Fibroblast of mammary gland (primary cell): ENCODE measurements at places on chromosomes 3 and 15.

DNA sequence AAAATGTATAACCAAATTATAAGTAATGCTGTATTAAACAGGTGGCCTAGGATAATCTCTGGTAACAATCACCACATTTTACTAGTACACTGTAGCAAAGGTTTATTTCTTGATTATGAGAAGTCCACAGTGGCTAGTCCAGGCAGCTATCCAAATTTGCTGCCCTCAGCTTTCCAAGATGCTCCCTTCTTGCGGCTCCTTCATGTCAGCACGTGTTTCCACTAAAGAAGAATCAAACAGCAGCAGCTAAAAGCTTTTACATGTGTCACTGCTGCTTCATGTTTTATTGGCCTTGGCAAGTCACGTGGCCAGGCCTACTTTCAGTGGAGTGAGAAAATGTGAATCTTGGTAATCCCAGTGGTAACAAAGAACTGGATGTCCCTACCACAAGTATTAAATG, 5.6 kb upstream of the RBMS3 start:
- peak; percentile 75 for DNase-seq

DNA sequence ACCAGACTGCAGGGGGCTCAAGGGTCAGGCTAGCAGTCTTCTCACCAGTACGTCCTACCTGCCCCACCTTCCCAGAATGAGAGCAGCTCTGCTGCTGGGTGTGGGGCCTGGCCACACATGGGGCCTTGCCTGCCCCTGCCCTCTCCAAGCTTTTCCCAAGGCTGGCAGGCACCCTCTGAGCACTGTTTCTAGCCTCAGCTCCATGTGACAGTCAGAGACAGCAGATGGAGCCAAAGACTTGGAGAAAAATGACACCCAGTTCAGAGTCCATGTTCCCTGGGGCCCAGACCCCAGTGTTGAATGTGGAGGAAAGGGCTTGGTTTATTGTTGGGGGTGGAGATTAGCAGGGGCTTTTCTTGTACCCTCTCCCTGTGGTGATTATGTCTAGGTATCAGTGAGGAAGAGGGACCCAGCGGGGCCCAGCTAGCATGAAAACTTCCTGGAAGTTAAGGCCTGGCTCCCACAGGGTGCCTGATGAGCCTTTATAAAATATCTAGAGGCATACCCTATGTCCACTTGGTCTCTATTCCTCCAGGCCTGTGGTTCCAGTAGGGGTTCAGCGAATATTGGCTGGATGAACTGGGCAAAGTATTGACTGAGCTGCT, 153.8 kb downstream of the EEFSEC start:
- no peak for DNase-seq

- no peak for DNase-seq
Measured at GRCh38 chr3:52841981-52842340, 7.1 kb upstream of the MUSTN1 start.

DNA sequence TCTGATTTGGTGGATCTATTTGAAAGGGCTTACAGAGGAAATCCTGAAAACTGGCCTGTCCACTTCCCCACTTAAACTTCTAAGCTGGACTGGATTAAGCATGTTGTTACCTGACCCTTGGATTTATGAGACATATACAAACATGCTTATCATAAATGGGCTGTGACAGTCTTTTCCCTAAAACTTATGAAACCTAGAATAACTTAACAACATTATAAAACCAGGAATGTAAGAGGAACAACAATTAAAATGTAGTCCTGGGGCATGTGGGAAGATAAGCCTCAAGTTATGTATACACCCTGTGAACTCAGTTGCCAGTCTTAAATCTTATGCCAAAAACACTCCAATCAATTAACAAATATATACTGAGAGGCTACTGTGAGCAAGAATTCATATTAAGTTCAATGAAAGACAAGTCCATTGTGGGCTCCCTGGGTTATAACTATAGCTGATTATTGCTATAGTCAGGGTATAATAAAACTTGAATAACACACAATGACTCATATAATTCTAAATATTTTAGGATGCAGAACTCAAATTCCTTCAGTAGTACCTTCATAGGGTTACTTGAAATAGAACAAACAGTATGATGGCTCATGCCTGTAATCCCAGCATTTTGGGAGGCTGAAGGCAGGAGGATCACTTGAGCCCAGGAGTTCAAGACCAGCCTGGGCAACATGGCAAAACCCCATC, 87.2 kb upstream of the PPIB start:
- peak; percentile 21 for DNase-seq

- DNase-seq = peak; percentile 52
Measured at GRCh38 chr15:64883100-64883581, 28.6 kb upstream of the ANKDD1A start.

DNA sequence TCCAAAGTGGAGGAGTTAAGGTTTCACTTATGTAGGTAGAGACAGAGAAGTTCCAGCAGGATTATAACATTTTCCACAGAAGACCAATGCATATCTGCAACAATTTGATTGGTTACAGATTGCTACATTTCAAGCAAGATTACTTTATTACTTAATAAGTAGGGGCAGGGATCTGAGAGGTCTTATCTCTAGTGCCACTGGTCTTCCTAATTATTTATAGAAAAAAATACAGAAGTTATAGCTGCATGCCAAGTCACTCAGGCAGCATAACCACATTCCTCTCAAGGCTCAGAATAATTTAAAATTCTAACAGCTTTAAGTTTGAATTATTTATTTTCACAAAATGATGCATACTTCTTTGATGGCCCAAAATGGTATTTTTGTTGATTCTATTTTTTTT, 30.5 kb downstream of the RAD54L2 start:
- DNase-seq = no peak

GRCh38 chr3:171283183-171283847, 176.9 kb downstream of the TNIK start:
- no peak for DNase-seq

DNA sequence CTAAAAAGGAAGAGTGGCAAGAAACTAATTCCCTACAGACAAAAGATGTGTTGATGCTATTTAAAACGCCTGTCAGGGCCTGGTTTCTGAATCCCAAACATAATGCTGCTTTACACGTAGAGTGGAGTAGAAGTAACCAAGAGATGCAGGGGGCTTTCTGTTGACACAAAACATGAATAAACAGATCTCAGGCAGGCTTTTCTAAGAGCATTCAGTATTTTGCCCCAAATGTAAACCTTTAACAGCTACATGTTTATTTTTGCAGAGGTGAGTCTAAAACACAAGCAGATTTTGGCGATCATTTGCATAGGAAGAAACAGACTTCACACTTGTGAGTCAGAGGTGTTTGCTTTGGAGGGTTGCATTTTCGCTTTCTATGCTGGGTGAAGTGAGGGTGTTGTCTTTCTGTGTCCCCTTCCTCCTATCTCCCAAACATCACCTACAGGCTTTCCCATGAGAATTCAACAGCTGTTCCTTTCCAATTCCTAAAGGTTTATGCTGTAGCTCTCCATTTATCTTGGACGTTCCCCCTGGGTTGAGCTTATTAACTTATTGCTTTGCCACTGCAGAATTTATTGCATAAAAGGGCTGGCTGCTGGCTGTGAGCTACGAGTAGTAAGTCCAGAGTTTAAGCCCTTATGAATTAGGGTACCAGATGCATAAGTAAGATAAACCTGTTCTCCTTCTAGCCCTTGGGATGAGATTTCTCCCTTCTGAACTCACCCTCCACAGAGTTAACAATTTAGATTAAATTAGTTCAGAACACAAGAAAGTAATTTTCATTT, 156.7 kb downstream of the DIPK2A start:
- DNase-seq = no peak

DNA sequence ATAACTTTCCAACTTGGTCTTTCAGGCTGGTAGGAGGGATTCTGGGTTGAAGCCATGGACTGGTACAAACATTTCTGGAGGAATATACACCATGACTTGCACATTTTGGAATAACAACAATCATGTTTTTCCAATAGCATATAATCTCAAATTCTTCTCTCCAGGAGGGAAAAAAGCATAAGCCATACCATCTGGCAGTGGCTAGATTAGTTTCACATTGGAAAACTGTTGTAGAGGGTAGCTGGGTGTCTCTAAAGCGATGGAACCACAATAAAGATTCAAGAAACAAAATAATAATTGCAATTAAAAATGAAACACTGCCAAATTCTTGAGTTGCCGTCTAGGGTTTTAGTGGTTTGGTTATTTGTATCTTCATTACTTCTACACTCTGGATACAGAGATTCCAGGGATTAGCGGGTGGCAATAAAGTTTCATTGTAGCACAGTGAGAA, 278.5 kb upstream of the RASGRP1 start:
- DNase-seq = no peak

DNA sequence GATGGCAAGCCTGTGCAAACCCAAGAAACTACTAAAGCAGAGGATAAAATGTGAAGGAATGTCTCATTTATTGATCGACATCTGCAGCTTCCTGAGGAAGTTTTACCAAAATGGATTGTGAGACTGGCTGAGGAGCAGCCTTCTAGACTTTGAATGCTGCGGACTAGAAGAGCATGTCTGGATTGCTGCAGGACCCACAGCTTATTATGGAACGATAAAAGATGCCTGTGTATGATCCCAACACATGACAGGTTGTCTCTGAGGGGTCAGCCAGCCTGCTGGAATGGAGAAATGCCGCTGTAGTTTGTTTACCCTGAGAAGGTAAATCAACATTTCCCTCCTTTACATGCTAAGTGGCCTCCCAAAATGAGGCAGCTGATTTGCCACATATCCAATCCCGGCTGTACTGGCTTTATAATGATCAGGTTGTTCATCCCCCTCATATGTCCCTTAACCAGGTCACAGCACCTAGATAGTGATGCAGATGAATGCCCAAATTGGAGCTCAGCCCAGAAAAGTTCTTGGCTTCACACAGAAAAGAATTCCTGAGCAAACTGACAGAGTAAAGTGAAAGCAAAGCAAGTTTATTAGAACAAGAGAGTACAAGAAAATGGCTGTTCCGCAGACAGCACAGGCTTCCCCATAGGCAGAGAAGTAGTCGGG, 63.9 kb downstream of the IL12A start:
- DNase-seq = no peak

DNA sequence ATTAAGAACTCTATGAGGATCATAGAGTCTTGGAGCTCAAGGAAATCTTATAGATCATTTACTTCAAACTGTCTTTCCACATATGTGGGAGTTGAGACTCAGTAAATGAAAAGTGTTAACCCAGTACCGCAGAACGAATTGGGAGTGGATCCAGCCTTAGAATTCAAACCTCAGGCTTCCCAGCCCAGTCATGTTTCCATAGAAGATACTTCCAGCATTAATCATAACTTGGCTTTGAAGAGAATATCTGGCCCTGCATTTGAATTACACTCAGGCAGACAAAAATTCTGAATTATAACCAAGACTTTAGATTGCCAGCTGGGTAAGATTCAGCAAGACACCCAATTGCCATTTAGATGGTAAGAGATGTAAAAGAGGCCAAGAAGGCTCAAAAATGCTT, 972.0 kb downstream of the TUSC7 start:
- peak; percentile 86 for DNase-seq

DNA sequence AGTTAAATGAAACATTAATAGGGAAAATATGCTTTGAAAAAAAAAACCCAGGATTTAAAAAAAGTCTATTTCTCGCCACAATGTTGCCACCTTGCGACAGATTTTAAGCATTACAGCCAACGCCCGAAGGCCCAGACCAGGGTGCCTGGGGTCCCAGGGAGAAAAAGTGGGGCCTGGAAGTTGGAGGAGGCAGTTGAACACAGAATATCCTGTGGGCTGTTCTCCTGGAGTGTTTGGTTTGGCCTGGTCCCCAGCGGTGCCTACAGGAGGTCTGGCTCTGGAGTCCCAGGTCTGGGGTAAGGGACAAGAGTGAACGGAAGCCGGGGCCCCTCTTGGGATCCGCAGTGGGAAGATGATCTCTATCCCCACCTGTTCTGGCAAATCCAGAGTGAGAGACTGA, 3.4 kb downstream of the RNU6-1 start:
- DNase-seq = peak; percentile 40

DNA sequence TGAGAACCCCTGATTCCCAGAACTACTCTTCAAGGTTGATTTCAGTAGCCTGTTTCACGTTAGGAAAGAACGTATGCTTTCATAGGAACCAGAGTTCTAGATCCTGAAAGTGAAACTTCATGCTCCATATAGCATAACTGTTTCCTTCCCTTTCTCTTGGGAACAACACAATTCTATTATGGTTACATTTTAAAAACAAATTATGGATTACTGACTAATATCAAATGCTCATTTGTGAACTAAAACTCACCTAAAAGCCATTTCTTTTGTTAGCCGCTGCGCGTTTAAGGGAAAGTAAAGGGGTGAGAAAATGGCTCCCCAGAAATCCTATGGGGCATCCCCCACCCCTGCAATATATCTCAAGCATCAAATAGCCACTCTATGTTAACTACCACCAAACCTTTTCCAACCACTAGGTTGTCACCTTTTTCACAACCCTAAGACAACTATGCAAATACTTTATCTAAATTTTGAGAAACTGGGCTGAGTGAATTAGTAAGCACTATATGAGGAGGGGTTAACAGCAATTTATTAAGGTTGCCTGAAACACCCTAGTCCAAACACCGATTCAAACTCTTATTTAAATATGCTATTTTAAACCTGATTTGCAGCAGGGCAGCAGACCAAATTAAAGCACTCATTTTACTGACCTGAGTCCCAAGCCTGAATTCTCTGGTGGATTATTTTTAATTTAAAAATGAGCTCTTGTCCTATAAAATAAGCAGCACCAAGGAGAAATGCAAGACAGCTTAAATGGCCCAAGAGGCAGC, 2.4 kb downstream of the SIAH2 start:
- no peak for DNase-seq
